ENCODE measurements at places on chromosomes 5 and 9. TPM values are rescaled to one million over a fixed set of nuclear protein-coding genes. Genes with fewer than 3 reads are reported as not detected.

The PALM2AKAP2 gene
- 0.37 TPM for total RNA-seq

The SOX30 gene
- total RNA-seq: 0.75 TPM

The KIAA1958 gene
- 12.4 TPM for total RNA-seq

The PCDHB2 gene
- total RNA-seq: 1.1 TPM

The TTC16 gene
- not detected for total RNA-seq

The LIFR gene
- 4.9 TPM for total RNA-seq

The DMRT2 gene
- total RNA-seq: 3.8 TPM

The SPINK4 gene
- not detected for total RNA-seq

The DNM1 gene
- 41.8 TPM for total RNA-seq

The GABRB2 gene
- not detected for total RNA-seq

The SYK gene
- total RNA-seq: 534 TPM

GRCh38 chr5:67010684-67011409 lies 185.8 kb downstream of the CD180 start:
- no peaks in the 10 kb centered on the region for H3K27me3 ChIP-seq
- H3K27ac ChIP-seq: peak overlapping the region; percentile 67
- H3K4me3 ChIP-seq: no peak overlapping the region
- no peaks in the 10 kb centered on the region for H3K36me3 ChIP-seq
- H3K4me1 ChIP-seq: peaks cover 57% of the 10 kb centered on the region
- DNase-seq: peak; percentile 21

GRCh38 chr9:4068449-4068848 lies 231.4 kb downstream of the GLIS3 start:
- H3K36me3 ChIP-seq: no peaks in the 10 kb centered on the region
- peaks cover 6% of the 10 kb centered on the region for H3K4me1 ChIP-seq
- H3K27ac ChIP-seq: no peak overlapping the region

DNA sequence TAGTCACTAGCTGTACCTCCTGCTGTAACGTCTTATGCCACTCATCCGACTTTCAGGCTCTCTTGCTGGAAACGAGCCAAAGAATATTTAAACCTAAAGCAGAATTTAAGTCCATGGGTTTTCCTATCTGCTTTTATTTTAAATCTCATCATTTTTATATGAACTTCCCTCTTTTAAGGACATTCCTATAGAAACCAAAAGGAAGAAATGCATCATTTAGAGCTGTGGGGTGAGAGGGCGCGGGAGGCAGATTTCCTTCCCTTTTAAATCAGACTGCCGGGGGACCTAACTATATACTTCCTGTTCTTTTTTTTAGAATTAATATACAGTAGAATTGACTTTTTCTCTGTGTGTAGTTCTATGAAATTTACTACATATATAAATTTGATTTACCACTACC lies 468.8 kb downstream of the BNC2 start:
- H3K27me3 ChIP-seq: no peaks in the 10 kb centered on the region
- no peak overlapping the region for H3K27ac ChIP-seq
- no peak overlapping the region for H3K4me3 ChIP-seq
- H3K36me3 ChIP-seq: no peaks in the 10 kb centered on the region
- no peaks in the 10 kb centered on the region for H3K4me1 ChIP-seq

GRCh38 chr9:87319656-87320055 lies 178.0 kb upstream of the DAPK1 start:
- H3K4me1 ChIP-seq: no peaks in the 10 kb centered on the region
- H3K27ac ChIP-seq: no peak overlapping the region
- H3K4me3 ChIP-seq: no peak overlapping the region
- DNase-seq: no peak

DNA sequence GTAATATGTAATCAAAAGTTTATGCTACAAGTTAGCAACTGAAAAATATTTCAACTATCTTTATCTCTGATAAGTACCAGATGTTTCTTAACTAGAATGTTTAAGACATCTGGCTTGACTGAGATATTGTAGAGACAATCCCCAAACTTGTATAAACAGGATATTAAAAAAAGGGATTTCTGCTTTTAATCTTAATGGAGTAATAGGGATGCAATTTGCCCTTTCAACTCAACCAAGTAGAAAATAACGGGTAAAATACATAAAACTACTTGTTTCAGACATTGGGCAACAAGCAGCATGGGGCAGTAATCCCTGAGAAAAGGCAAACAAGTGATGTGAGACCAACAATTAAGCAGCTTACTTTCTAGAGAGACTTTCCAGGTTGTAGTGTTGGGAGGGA lies 9.4 kb upstream of the ADAMTS12 start:
- H3K4me1 ChIP-seq: no peaks in the 10 kb centered on the region
- no peak for DNase-seq
- no peak overlapping the region for H3K4me3 ChIP-seq
- H3K27me3 ChIP-seq: no peaks in the 10 kb centered on the region
- H3K36me3 ChIP-seq: no peaks in the 10 kb centered on the region

DNA sequence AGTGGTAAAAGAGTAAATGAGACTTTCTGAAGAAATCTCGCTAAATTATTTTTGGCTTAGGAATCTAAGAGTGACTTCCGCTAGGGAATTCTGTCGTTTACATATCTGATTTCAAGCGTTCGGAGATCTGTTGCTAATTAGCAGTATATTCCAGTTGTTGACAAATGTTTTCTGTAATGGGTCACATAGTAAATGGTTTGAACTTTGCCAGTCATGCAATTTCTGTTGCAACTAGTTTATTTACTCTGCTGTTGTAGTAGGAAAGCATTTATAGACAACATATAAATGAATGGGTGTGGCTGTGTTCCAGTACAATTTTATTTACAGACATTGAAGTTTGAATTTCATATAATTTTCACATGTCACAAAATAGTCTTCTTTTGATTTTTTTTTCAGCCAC lies 57.4 kb upstream of the JAK2 start:
- no peak overlapping the region for H3K4me3 ChIP-seq
- H3K4me1 ChIP-seq: no peaks in the 10 kb centered on the region
- H3K27me3 ChIP-seq: no peaks in the 10 kb centered on the region
- no peak overlapping the region for H3K27ac ChIP-seq
- H3K36me3 ChIP-seq: no peaks in the 10 kb centered on the region

DNA sequence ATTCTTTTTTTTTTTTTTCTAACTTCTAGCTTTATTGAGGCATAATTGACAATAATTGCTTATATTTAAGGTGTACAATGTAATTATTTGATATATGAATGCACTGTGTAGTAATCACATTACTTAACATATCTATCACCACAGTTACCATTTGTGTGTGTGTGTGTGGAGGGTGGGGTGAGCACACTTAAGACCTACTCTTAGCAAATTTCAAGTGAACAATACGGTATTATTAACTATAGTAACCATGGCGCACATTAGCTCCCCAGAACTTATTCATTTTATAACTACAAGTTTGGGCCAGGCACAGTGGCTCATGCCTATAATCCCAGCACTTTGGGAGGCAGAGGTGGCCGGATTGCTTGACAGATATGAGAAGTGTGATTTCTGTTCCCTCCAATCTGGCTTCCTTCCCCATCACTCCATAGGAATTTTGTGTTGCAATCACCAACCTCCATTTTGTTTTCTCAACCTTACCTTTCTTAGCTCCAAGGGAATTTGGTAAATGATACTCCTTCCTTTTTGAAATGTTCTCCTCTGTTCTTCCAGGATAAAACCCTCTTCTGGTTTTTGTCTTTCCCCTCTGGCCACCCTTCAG lies 14.9 kb downstream of the TXN start:
- no peak overlapping the region for H3K27ac ChIP-seq

- H3K27me3 ChIP-seq: no peaks in the 10 kb centered on the region
- H3K4me1 ChIP-seq: peaks cover 8% of the 10 kb centered on the region
- no peak overlapping the region for H3K4me3 ChIP-seq
These were observed 100.8 kb upstream of the CD180 start for GRCh38 chr5:67297376-67297775.

DNA sequence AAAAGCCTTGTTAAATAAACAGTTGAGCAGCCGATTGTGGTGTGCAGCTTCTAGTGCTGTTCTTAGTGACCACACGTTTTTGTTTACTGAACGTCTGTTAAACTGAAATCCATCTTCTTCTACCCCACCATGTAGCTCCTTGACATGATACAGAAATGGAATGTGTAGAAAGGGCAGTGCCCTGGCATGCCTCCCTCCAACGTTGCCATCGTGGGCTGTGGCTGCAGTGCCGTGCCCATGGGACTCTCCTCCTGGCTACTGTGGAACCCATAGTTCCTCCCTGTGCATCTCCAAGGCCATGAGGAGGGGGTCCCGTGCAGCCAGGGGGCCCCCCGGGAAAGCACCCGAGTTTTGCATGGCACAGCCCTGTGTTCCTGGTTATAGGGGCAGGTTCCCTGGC lies 23.3 kb upstream of the TGFBI start:
- no peaks in the 10 kb centered on the region for H3K36me3 ChIP-seq
- no peaks in the 10 kb centered on the region for H3K27me3 ChIP-seq
- no peak overlapping the region for H3K4me3 ChIP-seq

GRCh38 chr9:136020206-136020605 lies 59.0 kb upstream of the UBAC1 start:
- no peak overlapping the region for H3K27ac ChIP-seq
- H3K27me3 ChIP-seq: no peaks in the 10 kb centered on the region
- no peak for DNase-seq
- peaks cover 3% of the 10 kb centered on the region for H3K4me1 ChIP-seq
- no peak overlapping the region for H3K4me3 ChIP-seq

- no peaks in the 10 kb centered on the region for H3K4me1 ChIP-seq
- H3K27ac ChIP-seq: no peak overlapping the region
- H3K36me3 ChIP-seq: no peaks in the 10 kb centered on the region
These were observed 145.5 kb upstream of the SLC24A2 start for GRCh38 chr9:19934301-19934871.

DNA sequence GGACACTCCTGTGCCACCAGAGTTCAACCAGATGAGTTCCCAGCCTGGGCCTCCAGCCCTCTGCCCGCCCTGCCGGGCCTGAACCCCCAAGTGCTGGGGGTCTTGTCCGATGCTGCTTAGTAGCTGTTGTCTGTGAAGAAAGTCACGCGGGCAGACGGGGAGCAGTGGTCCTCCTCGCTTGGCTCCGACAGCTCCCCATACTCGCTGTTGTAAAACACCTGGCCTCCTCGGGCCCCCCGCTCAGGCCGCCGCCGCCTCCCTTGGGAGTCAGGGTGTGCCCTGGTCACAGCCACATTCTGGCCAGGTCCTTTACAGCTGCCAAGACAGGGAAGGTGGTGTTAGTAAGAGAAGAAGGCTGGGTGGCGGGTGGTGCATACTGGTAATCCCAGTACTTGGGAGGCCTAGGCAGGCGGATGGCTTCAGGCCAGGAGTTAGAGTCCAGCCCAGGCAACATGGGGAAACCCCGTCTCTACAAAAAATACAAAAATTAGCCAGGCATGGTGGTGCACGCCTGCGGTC lies 11.8 kb upstream of the SCGB3A1 start:
- H3K27ac ChIP-seq: no peak overlapping the region
- no peaks in the 10 kb centered on the region for H3K4me1 ChIP-seq
- H3K27me3 ChIP-seq: no peaks in the 10 kb centered on the region

DNA sequence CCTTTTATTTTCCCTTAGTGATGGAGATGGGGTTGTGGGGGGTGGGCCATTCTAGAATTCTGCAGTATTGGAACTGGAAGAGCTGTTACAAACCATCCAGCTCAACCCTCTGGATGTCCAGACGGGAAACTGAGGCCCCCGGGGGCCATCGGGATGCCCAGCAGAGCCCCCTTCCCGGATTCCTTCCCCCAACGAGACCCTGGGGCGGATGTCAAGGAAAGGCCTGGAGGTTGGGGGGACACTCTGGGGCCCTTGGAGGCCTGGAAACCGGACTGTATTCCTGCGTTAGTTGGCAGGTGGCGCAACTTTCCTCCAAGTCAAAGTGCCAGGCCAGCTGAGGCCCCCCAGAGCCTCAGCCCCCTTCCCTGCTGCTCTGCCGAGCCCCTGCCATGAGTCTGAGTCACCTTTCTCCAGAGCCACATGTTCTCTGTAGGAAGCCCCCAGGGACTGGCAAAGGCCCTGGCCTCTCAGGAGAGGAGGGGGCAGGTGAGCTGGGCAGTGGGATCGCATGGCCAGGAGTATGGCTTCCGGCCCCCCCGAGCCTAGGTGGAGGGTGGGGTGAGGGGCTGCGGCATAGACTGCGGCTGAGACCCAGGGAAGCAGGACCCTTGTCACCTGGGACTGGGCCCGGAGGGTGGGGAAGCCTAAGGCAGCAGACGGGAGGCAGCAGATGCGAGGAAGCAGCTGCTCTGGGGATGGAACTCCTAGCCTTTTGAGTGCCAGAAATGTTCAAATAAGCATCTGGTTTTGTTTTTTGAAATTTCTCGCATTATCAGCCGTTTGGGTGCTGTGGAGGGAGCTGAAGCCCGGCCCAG lies 17.8 kb upstream of the FIBCD1 start:
- H3K36me3 ChIP-seq: no peaks in the 10 kb centered on the region
- no peak for DNase-seq
- no peak overlapping the region for H3K27ac ChIP-seq
- no peaks in the 10 kb centered on the region for H3K4me1 ChIP-seq

DNA sequence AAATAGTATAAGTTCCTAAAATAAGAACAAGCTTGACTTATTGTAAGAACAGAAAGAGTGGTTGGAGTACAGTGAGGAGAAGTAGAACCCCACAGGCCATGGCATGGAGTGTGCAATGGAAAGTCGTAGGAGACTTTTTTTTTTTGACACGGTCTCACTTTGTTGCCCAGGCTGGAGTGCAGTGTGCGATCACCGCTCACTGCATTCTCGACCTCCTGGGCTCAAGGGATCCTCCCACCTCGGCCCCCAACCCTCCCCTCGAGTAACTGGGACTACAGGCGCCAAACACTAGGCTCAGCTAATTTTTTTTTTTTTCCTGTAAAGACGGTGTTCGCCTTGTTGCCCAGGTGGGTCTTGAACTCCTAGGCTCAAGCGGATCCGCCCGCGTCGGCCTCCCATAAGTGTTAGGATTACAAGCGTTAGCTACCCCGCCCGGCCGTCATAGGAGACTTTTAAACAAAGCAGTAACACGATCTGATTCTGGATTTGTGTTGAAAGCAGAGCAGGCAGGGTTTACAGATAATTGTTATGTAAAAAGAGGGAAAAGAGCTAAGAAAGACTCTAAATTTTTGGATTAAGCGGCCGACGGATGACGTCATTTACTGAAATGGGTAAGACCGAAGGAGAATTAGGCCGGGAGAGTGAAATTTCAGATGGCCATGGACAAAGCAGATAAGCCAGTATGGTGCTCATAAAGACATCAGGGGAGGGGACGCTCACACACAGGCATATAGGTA lies 752 bp downstream of the TSTD2 start:
- H3K27me3 ChIP-seq: no peaks in the 10 kb centered on the region
- peak; percentile 60 for DNase-seq
- peak overlapping the region; percentile 99 for H3K27ac ChIP-seq
- peak overlapping the region; percentile 83 for H3K4me3 ChIP-seq

DNA sequence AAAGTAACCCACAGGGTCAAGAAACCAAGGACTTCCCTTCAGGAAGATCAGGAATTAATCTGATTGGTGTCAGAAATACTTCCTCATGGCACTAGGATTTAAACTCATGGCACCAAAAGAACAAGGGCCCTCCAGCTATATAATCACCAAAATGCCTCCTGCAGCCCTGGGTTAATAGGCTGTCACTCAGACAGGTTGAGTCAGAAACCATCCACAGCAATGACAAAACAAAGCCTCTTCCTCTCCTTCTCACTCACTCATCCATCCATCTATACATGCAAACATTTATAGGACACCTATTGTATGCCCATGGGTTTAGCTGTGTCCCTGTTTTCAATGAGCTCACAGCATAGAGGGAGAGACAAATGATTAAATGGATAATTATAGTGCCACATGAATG lies 62.5 kb upstream of the SPOCK1 start:
- H3K4me3 ChIP-seq: no peak overlapping the region
- H3K36me3 ChIP-seq: no peaks in the 10 kb centered on the region
- H3K4me1 ChIP-seq: no peaks in the 10 kb centered on the region
- no peaks in the 10 kb centered on the region for H3K27me3 ChIP-seq
- no peak overlapping the region for H3K27ac ChIP-seq
- DNase-seq: no peak

- H3K36me3 ChIP-seq: no peaks in the 10 kb centered on the region
- H3K27ac ChIP-seq: no peak overlapping the region
- H3K27me3 ChIP-seq: no peaks in the 10 kb centered on the region
- DNase-seq: no peak
These were observed 77.3 kb downstream of the NFIB start for GRCh38 chr9:14236591-14236990.
